ENCODE measurements at places on chromosomes 7 and 10.

DNA sequence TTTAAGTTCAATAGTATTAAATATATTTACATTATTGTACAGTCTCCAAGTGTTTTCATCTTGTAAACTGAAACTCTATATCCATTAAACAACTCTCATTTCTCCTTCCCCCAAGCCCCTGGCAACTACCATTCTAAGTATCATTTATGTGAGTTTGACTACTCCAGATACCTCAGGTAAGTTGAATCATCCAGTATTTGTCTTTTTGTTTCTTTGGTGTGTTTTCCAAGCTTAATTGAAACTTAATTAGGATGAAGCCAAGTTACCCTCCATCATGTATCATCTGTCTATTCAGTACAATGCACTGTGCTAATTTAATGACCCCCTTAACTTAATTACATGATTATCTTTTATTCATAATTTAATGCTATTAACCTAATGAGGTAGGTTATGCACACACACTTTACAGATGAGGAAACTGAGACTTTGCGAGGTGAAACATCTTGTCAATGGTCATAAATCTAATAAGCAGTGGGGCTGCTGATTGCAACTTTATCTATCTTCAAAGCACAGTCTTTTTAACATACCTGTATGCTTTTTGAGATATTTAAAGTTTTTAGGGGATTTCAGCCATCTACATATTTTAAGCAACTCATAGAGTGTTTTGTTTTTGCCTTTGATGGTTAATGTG lies 663 bp downstream of the MACC1 start:
- no peak for DNase-seq
- H3K27me3 ChIP-seq, result peaks cover 2% of the 10 kb centered on the region
- H3K4me3 ChIP-seq, result no peak overlapping the region
- no peaks in the 10 kb centered on the region for H3K36me3 ChIP-seq
- H3K27ac ChIP-seq, result no peak overlapping the region

DNA sequence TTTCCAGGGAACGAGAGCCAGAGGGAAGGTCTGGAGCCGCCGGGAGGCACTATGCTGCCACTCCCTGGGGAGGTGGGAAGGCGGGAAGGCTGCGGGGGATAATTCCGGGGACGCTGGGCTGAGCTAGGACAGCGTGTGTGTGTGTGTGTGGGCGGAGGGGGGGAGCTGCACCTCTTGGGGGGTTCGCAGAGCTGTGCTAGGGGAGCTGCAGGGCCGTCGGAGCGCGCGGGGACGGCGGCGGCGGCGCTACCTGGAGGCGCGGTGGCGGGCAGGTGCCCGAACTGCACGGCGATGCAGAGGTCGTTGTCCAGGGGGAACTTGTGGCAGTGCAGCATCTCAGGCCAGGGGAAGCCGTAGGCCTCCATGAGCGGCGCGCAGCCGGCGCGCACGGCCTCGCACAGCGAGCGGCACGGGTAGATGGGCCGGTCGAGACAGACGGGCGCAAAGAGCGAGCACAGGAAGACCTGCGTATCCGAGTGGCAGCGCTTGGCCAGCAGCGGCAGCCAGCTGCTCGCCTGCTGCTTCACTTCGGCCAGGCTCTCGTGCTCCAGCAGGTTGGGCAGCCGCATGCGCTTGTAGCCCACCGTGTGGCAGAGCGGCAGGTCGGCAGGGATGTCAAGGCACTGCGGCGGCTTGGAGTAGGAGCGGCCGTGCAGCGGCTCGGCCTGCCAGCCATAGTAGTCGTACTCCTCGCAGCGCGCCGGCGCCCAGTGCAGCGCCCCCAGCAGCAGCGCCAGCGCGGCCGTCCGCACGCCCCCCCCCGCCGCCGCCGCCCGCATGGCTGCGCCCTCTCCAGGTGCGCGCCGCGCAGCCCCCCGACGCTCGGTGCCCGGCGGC lies 526 bp downstream of the SFRP5 start:
- H3K4me1 ChIP-seq, result peaks cover 12% of the 10 kb centered on the region
- DNase-seq, result no peak
- no peaks in the 10 kb centered on the region for H3K36me3 ChIP-seq
- peak overlapping the region; percentile 35 for H3K4me3 ChIP-seq
- H3K27ac ChIP-seq, result no peak overlapping the region
- H3K27me3 ChIP-seq, result peaks cover 32% of the 10 kb centered on the region

- peak overlapping the region; percentile 43 for H3K4me3 ChIP-seq
- no peaks in the 10 kb centered on the region for H3K36me3 ChIP-seq
Observed at GRCh38 chr10:3836222-3836820, 51.3 kb upstream of the KLF6 start.

DNA sequence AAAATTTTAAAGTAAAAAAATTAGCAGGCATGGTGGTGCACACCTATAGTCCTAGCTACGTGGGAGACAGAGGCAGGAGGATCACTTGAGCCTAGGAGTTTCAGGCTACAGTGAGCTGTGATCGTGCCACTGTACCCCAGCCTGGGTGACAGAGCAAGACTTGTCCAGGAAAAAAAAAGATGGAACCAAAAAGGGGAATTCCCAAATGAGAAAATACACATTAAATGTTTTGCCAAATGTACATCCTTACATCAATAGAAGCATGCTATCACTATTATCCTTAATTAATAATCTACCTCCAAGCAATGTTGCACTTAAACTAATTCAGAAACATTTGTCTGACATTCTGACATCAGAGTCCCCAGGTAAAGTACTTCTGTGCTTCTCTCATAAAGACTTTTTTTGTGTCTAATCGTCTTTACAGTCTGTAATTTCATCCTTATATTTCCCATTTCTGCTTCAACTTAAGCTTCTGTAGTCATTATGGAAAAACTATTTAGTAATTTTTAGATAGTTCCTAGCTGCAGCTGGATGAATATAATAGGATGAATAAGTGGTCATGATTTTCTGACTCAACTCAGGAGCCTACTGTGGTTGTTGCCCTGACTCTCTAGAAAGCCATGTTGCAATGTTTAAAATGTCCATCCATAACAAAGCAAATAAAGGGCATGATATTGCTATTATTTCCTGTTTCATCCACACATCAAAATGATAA lies 57.7 kb downstream of the MYPN start:
- H3K4me1 ChIP-seq, result peaks cover 8% of the 10 kb centered on the region
- no peak for DNase-seq
- no peaks in the 10 kb centered on the region for H3K36me3 ChIP-seq
- peaks cover 2% of the 10 kb centered on the region for H3K27me3 ChIP-seq
- no peak overlapping the region for H3K27ac ChIP-seq

DNA sequence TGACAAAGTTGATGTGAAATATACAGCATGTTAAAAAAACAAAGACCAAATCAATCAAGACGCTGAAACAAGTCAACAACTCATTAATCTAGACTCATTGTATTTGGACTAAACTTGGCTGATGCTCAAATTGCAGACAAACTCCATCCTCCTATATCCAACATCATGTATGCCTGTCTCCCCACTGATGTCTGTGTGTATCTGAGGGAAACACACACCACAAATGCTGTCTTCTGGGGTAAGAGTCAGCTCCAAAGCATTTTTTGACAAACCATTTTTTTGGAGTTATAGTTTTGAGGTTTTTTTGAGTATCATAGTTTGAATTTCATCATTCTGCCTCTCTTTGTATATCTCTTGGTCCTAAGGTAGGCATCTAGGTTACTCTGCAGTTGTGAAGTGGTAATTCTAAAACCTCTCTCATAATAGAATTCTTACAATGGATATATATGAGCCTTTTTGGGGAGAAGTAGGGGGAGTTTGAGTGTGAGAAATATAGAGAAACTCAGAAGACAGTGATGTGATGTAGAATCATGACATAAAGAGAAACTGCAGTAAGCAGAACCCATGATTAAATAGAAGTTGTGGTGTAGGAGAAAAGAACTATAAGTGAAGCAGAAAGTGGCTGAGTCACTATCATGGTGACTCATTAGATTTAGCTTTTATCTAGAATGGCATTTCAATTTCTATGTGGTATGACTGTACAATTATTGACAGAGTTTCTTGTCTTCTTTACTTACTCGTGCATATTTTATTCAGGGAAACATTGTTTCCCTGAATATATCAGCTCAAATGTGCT lies 1531.1 kb upstream of the LRRTM3 start:
- no peaks in the 10 kb centered on the region for H3K27me3 ChIP-seq
- no peak overlapping the region for H3K4me3 ChIP-seq
- no peaks in the 10 kb centered on the region for H3K4me1 ChIP-seq
- H3K36me3 ChIP-seq, result no peaks in the 10 kb centered on the region

DNA sequence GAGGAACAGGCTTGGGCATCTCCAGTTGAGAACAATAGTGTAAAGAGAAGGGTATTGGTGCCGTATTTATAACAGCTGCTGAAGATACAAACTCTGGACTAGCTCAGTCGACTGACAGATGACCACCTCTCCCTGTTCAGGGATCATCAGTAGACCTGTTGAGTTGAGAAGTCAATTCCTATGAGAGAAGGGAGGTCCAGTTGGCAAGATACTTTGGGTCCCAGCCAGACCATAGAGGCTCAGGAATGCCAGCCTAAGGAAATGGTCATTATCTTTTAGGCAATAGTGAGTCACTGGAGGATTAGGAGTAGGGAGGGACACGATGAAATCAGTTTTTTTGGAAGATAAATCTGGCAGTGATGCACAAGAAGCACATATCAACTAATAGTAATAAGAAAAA lies 202.9 kb downstream of the TRIL start:
- H3K36me3 ChIP-seq, result no peaks in the 10 kb centered on the region
- no peak for DNase-seq
- no peaks in the 10 kb centered on the region for H3K4me1 ChIP-seq
- H3K27me3 ChIP-seq, result no peaks in the 10 kb centered on the region
- no peak overlapping the region for H3K4me3 ChIP-seq

DNA sequence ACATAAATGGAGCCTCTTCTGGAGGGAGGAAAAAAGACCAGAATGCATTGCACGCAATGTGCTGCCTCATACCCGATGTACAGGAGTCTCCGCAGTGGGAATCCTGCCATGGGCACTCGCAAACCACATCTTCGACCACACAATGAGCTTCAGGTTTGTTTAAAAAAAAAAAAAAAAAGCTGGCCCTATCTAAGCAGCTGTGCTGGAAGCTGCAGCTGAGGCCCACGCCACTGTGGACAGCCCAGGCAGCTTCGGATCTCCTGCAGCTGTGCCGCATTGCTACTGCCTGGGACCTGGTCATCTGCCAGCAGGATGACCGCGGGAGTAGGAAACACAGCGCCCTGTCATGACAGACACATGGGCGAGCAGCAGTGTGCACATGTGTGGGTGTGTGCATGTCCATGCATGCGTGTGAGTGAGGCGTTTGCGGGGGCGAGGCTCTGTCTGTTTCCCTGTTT lies 26.0 kb downstream of the EN2 start:
- no peaks in the 10 kb centered on the region for H3K36me3 ChIP-seq
- H3K4me1 ChIP-seq, result peaks cover 10% of the 10 kb centered on the region
- no peak overlapping the region for H3K4me3 ChIP-seq
- DNase-seq, result no peak

DNA sequence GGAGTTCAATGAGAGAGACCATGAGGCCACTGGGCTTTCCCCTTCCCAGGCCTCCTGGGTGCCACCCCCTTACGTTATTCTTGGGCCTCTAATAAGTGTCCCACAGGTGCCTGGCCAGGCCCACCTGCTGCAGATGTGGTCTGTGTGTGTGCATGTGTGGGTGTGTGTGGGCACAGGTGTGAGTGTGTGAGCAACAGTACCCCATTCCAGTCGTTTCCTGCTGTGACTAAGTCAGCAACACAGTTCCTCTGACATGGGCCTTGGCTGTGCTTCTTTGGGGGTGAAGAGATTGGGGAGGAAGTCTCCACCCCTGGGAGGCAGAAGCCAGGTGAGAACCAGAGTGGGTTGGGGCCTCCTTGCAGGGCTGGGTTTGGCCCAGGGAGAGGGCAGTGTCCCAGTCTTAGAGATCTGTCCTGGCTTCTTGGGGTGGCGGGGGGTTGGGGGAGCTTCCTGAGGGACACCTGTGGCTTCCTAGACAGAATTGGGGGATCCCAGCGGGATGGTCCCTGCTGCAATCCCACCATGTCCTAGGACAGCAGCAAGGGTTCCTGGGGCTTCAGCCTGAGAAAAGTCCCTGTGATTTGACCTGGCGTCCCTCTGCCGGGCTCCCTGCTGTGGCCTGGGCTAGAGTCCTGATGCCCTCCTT lies 4.1 kb upstream of the PILRB start:
- no peaks in the 10 kb centered on the region for H3K27me3 ChIP-seq
- peak; percentile 56 for DNase-seq
- H3K36me3 ChIP-seq, result peaks cover 52% of the 10 kb centered on the region
- H3K4me1 ChIP-seq, result peaks cover 19% of the 10 kb centered on the region
- H3K27ac ChIP-seq, result no peak overlapping the region

DNA sequence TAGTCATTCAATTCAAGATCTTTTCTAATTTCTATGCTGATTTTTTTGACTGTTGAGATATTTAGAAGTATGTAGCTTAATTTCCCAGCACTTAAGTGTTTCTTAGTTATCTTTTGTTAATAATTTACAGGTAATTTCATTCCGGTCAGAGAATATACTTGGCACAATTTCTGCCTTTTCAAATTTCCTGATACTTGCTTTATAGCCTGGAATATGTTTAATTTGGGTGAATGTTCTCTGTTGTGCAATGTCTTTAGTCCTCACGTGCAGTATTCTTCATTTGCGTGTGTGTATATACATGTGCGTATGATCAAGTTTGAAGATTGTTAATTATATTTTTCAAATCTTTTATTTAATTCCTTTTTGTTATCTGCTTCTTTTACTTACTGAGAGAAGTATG lies 989.3 kb downstream of the LRMDA start:
- no peaks in the 10 kb centered on the region for H3K4me1 ChIP-seq
- no peaks in the 10 kb centered on the region for H3K27me3 ChIP-seq
- no peak overlapping the region for H3K4me3 ChIP-seq
- H3K27ac ChIP-seq, result no peak overlapping the region
- no peaks in the 10 kb centered on the region for H3K36me3 ChIP-seq

DNA sequence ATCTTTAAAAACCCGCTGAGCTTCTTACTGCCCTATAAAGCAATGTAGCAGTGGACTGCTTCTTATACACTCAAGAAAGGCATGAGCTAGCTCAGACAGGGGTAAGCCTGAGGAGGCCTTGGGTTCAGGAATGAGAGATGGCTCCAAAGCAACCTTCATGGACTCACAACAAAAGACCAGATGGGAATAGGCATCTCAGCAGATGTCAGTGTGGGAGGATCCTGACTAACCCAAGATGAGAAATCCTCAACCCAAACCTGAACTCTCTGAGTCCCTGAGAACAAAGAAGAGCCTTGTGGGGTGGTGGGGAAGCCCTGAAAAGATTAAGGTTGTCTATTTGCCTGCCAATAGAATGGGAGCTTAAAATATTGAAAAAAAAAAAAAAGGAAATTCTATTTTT lies 807.4 kb downstream of the KCNMA1 start:
- H3K27ac ChIP-seq, result no peak overlapping the region
- no peaks in the 10 kb centered on the region for H3K4me1 ChIP-seq
- no peaks in the 10 kb centered on the region for H3K36me3 ChIP-seq
- DNase-seq, result no peak
- no peaks in the 10 kb centered on the region for H3K27me3 ChIP-seq
- no peak overlapping the region for H3K4me3 ChIP-seq

Measured in activated CD4-positive, alpha-beta memory T cell treated with anti-CD3 and anti-CD28 coated beads for 36 hours (primary cell).